ENCODE measurements at places on chromosomes 11 and 22.

DNA sequence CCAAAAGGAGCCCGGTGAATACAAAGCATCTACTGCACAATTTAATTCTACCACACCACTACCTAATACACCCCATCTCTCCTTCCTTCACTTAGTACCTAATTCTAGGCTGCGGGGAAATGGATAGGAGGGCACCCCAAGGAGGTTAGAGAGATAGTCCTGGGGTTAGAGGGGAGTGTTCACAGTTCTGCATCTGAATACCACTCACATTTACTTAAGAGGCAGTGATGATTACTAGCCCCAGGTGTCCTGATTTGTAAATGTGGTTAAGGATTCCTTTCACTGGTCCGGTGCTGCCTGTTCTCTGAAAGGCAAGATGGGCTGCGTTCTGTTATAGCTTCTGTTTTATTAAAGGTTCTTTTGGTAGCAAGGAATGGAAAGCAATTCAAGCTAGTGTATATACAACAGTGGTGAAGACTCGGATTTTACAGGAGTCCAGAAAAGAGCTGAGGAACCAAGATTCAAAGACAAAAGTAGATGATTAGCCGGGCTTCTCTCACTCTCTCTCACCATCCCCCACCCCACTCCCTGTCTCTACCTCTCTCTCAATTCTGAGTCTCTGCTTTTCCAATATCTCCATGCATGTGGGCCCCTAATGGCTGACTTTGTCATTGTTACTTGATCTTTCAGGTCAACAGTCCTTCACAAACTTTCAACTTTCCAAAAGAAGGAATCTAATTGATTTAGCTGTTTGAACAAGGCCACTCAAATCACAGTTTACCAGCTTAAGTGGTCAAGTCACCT lies 8.7 kb upstream of the KCNA4 start:
- no peak for DNase-seq

- no peak for DNase-seq
Observed at GRCh38 chr11:72326151-72326848, 82.3 kb upstream of the PHOX2A start.

DNA sequence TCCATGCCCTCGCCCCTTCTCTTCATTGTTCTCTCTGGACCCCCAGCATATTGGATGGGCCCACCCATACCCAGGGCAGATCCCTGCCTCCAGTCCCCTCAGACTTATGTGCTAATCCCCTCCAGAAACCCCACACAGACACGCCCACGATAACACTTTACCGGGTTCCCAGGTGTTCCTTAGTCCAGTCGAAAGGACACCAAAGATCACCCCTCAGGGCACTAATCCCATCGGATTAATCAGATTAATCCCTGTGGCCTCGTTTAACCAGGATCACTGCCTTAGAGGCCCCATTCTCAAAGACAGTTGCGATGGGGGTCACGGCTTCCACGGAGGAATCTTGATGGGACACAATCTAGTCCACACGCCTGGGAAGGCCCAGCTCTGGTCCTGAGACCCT lies 80.8 kb downstream of the SHANK2 start:
- DNase-seq: no peak

- no peak for DNase-seq
Observed at GRCh38 chr22:47021371-47022074, 259.1 kb downstream of the TBC1D22A start.

DNA sequence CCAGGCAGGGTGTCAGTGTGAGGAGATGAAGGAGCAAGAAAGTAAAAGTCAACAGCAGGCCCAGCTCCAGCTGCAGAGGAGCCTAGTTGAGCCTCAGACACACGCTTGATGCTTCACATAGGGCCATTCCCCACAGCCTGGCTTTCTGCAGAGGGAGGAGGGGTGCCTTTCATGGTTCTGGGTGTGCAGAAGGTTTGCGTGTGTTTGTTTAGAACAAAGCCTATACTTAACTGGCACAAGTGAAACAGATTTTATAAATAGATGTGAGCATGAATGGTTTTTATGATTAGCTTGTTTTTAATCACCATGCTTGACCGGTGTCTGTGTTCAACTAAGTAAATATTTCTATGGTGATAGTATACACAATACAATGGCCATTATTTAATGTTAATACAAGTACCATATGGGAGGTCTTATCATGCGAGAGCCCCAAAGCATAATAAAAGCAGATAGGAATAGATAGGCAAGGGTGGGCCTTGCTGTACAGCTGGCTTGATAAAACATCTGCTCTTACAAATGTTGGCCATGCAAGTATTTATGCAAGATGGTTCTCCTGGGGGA lies 290.2 kb downstream of the ETS1 start:
- DNase-seq: no peak
